ENCODE measurements at places on chromosomes 1 and 21. TPM values are rescaled to one million over a fixed set of nuclear protein-coding genes. Genes with fewer than 3 reads are reported as not detected.

DNA sequence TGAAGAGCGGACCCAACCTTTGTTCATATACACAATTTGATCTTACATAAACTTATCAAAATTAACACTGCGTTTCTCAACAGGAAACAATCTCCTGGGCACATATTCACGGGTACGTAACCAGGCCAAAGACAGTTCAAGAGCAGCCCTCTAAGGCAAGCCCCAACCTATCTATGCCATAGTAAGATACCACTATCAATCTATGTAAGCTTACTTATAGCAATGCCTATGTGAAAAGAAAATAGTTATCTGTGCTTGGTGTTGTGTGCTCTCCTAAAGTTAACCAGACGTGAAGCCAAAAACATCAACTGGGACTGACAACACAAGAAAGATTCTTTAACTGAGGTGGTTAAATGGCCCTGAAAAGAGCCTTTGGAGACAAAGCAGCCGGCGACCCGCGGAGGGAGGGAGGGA, 49.4 kb upstream of the BOLA1 start:
- DNase-seq, result peak; percentile 5

- no peak for DNase-seq
These were observed 39.5 kb upstream of the CR2 start for GRCh38 chr1:207414606-207415108.

- DNase-seq, result no peak
These were observed 46.7 kb downstream of the CAPZB start for GRCh38 chr1:19438516-19439195.

DNA sequence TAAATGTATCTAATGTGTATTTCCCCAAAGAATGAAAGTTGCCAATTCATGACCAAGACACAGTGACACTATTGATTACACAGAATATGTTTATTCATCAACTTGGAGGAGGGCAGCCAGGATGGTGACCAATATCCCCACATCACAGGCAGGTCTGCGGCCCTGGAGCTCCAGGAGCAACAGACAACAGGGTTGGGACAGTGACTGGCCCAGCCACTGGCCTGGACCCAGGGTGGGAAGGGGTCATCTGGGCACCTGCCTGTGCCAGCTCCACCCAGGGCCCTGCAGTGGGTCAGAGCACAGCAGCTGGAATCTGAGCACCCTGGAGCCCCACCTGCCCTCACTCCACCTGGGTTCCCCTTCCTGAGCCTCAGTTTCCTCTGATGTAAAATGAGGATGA, 466.1 kb downstream of the MATN1 start:
- no peak for DNase-seq

Gene GJB5
- 0.64 TPM for polyA plus RNA-seq

GRCh38 chr1:116411784-116412479, 38.9 kb downstream of the ATP1A1 start:
- no peak for DNase-seq

- DNase-seq, result no peak
These were observed 138.9 kb downstream of the SETD4 start for GRCh38 chr21:35921471-35921870.

GRCh38 chr1:227748496-227749182, 13.4 kb downstream of the SNAP47 start:
- no peak for DNase-seq

GRCh38 chr1:246176126-246177024, 330.7 kb downstream of the SMYD3 start:
- DNase-seq, result no peak

DNA sequence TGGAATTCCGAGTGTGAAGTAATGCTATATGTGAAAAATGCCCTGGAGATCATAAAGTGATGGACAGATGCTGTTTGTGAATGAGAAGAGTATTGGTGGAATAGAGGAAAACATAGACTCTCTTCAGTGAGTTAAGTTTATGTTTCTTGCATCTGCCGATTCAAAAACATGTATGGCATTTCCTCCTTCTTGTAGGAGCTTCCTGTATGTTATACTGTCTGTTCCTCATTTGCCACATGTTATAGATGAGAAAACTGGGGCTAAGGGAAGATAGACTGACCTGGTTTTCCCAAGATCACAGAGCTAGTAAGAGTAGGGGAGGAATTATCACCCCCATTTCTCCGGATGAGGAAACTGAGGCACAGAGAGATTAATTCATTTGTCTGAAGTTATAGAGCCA, 41.1 kb upstream of the IL20 start:
- no peak for DNase-seq

Gene PLA2G2F
- not detected for polyA plus RNA-seq

Gene CNIH3
- polyA plus RNA-seq, result 3.6 TPM

Gene GUCA2A
- not detected for polyA plus RNA-seq

Gene TMEM240
- polyA plus RNA-seq, result 1.9 TPM

DNA sequence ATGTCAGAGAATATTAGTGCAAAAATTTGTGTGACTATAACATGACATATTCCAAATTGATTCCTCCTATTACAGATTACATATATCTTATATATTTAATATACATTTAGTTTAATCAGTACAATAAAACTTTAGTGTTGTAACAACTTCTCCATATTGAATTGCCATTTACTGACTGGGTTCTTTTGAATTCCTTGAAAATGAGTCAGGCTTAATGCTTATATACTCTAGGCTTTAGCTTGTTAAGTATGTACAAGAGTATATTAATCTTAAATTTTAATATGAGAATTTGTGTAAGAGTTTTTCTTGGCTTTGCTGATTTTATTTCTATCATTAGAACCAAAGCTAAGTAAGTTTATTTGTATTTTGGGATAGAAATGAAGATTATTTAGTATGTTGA, 40.3 kb downstream of the XPR1 start:
- DNase-seq, result no peak

Gene CRYBG2
- 17.6 TPM for polyA plus RNA-seq

Gene IARS2
- polyA plus RNA-seq, result 29.7 TPM

Gene S100A3
- polyA plus RNA-seq, result not detected

Gene MYCL
- polyA plus RNA-seq, result 8.2 TPM

- peak; percentile 93 for DNase-seq
These were observed 19.7 kb downstream of the RCC2 start for GRCh38 chr1:17419626-17420328.

GRCh38 chr1:212667223-212668139, 32.2 kb downstream of the BATF3 start:
- peak; percentile 39 for DNase-seq

DNA sequence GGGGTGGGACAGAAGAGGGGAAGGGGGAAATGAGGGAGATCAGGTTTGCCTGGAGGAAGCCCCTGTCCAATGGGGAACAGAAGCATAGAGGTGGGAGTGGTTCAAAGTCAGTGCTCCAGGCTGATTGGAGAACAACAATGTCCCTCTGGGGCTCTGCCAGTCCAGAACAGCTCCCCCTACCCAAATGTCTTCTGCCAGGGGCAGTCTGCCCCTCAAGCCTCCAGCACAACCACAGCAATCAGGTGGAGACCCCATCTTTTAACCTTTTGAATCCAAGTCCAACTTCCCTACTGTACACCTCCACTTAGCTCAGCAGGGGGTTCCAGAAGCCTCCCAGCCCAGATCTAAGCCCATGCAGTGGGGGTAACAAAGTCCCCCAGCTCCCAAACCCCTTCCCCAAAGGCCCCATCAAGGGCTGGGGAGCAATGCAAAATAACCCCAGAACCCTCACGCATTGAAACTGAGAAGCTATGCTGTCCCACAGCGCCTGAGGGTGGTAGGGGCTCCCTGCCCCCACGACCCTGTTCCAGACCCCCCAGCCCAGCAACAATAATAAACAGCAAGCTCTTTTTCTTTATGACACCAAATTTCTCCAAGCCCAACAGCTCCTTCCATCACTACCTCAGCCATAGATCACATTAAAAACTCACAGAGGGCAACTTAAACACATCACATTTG, 3.3 kb downstream of the AHDC1 start:
- peak; percentile 75 for DNase-seq

Gene RIMS3
- polyA plus RNA-seq, result 8.7 TPM

DNA sequence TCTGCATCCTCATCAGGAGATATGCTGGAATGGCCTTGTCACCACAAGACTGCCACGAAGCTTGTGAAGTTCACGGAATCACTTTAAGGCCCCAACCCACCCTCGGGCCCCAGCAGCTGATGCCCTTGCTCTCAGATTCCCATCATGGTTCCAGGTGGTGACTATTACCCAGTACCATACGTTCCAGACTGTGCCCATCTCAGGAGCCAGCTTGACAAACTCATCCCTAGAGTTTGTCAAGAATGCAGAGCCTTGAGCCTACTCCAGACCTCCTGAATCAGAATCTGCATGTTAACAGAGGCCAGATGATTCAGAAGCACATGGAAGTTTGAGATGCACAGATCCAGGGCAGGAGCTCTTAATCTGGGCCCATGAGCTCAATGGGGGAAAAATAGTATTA, 53.9 kb upstream of the RBM15 start:
- no peak for DNase-seq

DNA sequence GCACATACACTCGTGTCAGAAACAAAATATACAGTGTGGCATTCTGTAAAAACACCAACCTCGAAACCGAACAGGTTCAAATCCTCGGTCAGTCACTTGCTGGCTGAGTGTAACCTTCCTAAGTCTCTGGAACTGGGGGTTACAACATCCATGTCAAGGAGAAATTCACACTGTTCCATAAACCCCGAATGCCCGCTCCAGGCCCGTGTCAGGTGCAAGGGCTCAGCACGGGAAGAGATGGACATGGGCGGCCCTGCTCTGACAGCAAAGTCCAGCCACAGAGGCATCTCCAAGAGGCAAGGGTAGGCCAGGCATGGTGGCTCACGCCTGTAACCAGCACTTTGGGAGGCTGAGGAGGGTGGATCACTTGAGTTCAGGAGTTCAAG, 79.5 kb downstream of the SLC66A1 start:
- DNase-seq, result no peak

Gene KRTAP10-9
- not detected for polyA plus RNA-seq

DNA sequence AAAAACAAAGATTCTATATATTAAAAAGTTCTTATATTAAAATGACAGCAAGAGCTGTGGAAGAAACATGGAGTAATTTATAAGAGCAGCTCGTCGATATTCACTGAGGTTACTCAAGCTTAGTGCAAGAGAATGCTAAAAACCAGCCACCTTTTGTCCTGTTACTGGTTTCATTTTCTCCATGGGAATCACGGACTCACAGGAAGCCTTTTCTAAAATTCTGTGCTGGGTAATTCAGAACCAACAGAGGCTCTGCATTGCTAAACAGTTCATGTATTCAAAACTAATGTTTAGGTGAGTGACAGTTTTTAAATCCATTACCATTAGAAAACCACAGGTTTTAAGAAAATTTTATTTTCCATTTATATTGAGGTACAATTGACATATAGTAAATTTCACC, 147.8 kb upstream of the MAP1LC3C start:
- peak; percentile 18 for DNase-seq

DNA sequence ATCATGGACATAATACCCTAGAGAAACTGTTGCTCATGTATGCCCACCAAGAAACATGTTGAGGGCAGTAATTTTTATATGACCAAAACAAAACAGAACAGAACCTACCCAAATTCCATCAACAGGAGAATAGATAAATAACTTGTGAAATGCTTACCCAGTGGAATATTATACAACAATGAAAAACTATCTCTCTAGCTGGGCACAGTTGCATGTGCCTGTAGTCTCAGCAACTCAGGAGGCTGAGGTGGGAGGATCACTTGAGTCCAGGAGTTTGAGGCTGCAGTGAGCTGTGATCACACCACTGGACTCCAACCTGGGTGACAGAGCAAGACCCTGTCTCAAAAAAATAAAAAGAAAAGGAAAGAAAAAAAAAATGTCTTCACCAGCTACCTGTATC, 37.6 kb upstream of the RCSD1 start:
- no peak for DNase-seq

Gene LRRC8B
- polyA plus RNA-seq, result 7.5 TPM

DNA sequence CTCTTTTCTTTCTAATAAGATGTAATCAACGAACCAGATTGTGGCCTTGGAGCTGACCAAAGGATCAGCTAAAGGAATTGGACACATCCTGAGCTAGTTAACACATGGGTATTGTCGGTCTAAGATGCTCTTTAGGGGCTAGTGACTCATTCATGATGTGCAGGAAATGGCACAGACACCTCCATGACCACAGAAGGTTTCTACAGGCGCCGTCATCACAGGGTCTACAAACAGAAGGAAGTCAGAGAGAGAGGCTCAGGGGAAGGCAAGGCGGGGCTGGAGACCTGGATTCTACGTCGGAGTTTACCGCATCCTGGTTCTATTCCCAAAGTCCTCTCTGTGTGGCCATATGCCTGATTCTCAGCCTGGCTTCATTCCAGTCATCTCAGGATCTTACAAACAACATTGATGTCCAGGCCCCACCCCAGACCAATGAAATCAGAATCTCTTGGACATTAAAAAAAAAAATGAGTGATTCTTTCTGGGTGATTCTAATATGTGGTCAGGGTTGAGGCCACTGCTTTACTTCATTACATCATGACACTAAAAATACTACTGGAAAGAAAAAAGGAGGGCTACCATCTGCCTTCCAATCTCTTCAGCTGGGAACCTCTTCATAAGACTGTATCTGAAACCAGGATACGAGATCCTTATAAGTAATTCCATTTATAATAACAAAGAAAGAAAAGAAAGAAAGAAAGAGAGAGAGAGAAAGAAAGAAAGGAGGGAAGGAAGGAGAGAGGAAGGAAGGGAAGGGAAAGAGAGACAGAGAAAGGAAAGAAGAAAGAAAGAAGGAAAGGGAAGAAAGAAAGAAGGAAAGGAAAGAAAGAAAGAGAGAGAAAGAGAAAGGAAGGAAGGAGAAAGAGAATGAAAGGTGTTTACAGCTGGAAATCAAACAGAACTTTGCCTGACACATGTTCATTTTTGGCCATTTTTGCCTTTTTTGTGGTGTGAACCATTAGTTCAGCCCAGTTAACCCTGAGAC, 11.6 kb upstream of the KCNJ15 start:
- DNase-seq, result no peak

Gene ZNF648
- 0.24 TPM for polyA plus RNA-seq

Gene KRTAP19-3
- not detected for polyA plus RNA-seq

DNA sequence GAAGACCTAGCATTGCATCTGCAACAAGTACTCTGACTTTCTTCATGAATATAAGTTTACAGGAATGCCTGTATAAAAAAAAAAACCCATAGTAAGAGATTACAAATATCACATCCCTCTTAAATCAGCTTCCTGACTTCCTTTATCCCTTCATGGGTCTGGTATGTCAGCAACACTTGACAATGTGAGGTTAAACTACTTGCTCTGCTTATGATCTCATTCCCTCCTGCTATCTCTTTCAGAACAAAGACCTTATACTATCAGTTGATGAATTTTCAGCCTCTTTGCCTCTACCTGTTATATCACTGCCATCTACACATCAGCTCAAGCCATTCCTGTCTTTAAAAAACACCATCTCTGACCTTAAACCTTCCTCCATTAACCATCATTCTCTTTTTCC, 130.9 kb upstream of the SAMSN1 start:
- no peak for DNase-seq

- peak; percentile 6 for DNase-seq
These were observed 38.7 kb upstream of the COL24A1 start for GRCh38 chr1:86195281-86195680.

DNA sequence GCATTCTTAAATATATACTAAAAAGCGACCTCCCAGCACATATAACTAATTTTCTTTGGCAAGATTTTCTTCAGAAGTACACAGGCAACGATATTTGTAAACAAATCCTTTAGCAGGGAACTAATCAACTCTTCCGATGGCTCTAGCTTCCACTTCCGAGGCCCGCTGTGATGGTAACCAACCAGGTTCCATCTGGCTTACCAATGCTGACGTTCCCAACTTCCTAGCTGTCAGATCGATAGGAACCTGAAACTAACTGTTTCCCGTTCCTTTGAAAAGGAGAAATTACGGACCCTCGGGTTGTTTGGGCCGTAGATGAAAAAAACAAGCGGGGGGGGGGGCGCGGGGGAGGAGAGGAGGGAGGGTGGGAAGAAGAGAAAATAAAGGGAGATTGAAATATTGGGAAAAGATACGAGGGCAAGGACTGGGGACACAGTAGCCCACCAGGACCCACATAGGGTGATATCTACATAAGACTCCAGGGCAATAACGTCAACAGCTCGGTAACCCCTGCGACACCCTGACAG, 513 bp downstream of the GTF2B start:
- peak; percentile 60 for DNase-seq
